NCI-H524 (cell line): ENCODE measurements at places on chromosomes 2 and 18.

GRCh38 chr2:179248024-179248348 lies 16.6 kb downstream of the SESTD1 start:
- DNase-seq, result no peak

- peak; percentile 3 for DNase-seq
Observed at GRCh38 chr18:55779691-55780585, 191.9 kb upstream of the TCF4 start.

- DNase-seq, result no peak
Observed at GRCh38 chr18:79511671-79512301, 116.1 kb downstream of the NFATC1 start.

DNA sequence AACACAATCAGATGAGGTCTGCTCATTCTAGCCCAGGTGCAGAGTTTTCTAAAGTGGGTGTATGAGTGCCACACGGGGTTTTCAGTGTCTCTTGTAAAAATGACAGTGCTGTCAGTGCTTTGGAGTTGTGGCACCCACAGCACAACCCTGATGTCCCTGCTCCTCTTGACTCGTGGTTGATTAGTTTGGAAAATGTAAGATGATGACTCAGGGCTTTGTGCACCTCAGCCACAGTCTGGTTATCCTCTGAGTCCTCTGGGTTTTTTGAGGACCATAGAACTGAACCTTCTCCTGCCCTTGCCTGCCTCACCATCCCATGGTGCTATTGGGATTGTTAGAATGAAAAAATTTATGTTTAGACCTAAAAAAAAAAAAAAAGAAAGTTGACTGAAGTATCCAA lies 105.6 kb downstream of the MYO1B start:
- DNase-seq, result no peak

- no peak for DNase-seq
Observed at GRCh38 chr2:204693262-204693661, 148.0 kb downstream of the PARD3B start.

DNA sequence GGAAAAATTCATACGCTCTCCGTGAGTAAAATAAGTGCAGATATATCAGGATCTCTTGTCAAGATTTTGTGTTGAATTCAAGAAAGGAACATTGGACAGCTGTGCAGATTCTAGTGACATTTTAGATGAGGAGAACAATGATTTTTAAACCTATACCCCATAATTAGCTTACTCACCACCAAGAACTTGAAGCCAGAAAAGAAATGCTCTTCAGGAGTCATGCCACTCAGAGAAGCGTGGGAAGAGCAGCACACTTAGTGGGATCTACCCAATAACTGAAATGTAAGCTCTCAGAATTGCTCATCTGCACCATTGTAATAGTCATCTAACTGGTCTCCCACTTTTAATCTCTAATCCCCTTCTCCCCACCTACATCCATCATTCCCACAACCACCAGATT lies 9.2 kb upstream of the ERMN start:
- no peak for DNase-seq

- DNase-seq, result no peak
Observed at GRCh38 chr2:51219468-51219867, 187.5 kb upstream of the NRXN1 start.

DNA sequence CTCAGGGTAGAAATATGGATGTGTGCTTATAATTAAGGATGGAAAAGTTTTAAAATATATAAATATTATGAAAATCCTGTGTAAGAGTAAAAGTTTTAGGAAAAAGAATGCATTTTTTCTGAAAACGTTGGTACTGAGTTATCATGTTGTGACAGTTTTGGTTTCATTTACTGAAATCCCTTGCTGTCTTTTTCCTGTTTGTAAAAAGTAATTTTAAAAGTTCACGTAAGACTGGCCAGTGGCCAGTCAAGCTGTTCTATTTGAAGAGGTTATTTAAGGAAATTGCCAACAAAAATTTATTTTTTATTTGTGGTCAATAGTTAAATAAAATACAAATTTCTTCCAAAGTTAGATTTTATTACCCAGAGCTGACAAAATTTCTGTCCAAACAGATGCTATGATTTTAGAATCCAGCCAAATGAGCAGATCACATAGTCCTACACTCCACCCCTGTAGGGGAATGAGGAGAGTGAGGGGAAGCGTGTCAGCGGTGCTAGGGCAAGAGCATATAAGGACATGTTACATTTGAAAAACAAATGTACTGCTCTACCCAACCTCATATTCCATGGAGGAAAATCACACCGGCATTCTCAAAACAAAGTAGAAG lies 297.8 kb upstream of the TFPI start:
- no peak for DNase-seq

DNA sequence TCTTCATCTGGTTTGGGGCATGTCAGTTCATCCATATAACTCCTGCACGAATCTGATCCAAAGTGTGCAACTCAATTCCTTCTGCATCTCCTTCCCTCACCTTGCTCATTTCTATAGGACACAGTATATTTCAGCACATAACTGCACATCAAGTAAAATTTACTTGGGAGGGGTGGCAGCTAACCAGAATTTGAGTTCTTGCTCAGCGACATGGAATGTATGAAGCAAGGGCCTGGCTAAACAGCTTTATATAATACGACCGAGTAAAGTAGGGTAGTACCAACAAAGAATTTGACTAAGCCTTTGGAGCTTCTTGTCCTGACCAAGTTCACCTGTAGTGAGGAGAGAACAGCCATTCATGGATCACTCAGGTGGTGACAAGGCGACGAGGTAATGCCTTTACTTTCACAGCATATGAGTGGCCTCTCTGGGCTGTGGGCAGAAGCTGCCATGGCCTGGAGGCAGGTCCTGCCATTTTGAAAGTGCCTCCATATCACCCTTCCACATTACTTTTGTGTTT lies 570.2 kb upstream of the TNP1 start:
- no peak for DNase-seq
